ENCODE measurements at places on chromosomes 6 and 20.
A peak's percentile ranks its signal among the peaks of the same experiment; 100 is the strongest.

DNA sequence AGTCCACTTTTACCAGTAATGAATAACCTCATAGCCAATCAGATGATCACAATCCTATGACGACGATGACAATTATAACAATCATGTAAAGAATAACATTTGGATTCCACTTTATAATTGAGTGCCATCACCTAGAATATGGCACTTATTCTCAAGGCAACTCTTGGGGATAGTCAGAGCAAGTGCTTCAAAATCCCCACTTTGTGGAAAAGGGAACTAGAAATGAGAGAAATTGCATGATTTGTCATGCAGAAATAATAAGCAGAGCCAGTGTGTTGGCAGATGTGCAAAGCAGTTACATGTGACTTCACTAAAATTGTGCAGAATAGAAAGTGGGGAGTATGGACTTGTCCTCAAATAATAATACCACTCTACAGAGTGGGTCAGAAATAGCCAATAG, 41.3 kb downstream of the FRK start:
- DNase-seq: no peak

DNA sequence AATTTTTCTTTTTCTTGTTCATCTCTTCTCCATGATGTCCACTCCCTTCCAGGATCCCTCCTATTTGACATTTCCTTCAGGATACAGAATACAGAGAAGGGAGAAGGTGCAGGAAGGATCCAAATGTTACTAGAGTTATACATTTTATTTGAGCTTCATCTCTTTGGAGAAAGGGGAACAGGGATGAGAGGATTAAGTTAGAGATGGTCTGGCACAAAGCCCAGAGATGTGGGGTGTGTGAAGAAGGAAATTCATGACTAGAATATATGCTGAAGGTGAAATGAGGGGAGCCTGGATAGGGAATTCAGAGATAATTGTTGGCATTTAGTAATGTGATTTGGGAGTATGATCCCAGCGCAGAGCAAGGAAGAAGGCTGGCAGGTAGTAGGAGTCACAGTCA, 22.5 kb upstream of the SRPK1 start:
- DNase-seq: no peak

DNA sequence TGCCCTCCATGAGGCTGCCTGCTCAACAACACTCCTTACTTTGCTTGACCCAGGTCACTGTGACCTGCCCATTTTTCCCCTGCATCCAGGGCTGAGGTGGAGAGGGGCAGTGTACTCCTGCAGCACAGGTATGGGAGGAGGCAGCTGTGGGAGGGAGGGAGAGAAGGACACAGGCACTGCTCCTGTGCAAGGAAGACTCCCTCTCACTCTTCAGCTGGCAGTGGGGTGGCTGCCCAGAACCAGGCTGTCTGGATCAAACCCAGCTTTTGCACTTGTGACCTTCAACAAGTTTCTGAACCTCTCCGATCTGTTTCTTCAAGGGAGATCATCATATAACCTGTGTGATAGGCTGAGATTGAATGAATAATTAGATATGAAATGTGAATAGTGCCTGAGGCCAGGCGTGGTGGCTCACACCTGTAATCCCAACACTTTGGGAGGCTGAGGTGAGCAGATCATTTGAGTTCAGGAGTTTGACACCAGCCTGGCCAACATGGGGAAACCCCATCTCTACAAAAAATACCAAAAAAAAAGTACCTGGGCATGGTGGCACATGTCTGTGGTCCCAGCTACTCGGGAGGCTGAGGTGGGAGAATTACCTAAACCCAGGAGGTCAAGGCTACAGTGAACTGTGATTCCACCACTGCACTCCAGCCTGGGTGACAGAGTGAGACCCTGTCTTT, 14.1 kb downstream of the TGIF2 start:
- DNase-seq: no peak

- no peak for DNase-seq
These were observed 5.9 kb downstream of the TMEM63B start for GRCh38 chr6:44133003-44133931.

- DNase-seq: no peak
These were observed 62.6 kb upstream of the SIRPA start for GRCh38 chr20:1832634-1833033.

DNA sequence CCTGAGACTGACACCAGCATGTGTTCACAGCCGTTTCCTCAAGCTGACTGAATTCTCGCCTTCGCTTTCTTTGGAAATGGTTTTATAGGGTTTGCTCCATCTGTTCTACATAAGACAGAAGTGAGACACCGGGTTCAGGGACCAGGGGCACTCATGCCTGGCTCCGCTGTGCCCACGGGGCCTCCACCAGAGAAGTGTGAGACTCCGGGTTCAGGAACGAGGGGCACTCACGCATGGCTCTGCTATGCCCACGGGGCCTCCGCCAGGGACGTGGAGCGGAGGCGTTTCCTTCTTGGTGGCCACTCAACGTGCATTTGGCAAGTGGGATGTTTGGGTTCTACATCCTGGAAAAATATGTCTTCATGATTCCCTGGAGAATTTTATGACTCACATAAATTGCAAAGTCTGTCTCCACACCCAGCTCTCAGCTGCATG, 106.6 kb downstream of the RNASET2 start:
- no peak for DNase-seq

DNA sequence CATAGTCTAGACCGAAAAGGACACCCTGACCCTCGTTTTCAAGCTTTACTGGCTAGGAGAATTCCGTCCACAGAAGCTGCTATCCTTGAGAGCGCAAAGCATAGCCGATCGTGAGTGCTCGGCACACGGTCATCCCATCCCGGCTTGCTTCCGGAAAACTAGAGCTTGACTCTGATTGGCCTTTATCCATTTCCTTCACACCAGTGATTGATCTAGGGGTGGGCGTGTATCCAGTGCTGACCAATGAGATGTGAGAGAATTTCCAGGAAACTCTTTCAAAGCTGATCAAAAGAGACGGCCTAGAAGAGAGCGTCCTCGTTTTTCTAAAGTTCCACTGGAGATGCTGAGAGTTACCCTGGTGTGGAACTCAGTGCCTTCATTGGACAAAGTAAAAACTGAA, 41.0 kb upstream of the NFATC2 start:
- no peak for DNase-seq

GRCh38 chr6:27019651-27020552, 227.6 kb upstream of the PRSS16 start:
- peak; percentile 11 for DNase-seq

DNA sequence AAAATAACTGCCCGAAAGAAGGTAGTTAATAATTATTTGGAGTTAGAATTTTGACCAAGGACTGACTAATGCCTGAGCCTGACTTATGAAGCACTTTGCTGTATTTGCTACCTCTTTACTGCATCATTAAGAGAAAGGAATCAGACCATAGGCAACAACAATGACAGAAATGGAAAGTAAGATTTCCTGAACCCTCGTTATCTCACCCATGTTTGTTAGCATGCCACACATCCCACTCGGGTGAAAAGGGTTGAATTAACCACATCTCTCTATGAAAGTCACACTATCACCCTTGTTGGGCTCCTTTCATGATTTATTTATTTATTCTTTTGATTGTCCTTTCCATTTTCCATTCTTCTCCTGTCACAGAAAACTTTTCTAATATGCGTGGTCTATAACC, 59.6 kb downstream of the OLIG3 start:
- DNase-seq: no peak

- DNase-seq: no peak
These were observed 179.5 kb downstream of the CDH26 start for GRCh38 chr20:60137657-60138245.

DNA sequence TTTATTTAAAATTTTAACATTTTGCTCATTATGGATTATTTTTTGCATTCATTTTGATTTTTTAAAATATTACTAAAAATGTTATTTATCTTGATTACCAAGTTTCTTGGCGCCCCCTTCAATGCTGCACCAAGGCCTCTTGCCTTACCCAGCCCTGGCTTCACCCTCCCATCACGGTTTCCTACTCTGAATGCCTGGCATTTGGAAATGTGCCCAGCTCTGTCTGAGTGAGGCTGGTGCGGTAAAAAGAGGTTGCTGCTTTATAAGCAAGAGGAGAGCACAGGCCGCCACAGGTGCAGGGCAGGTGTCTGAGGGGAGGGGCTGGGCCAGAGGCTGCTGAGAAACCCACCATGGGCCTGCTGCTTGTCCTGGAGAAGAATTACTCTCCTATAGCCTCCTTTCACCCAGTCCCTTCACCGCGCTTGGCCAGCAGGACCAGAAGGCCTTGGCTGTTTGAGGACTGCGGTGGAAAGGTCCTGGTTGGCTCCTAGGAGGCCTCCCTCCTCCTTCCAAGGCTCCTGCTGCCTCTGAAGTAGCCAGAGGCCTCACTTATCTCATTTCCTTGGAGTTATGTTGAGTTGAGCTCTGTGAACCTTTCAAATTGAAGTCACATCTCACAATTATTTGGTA, 62.6 kb downstream of the BANF2 start:
- no peak for DNase-seq

GRCh38 chr20:49909499-49910339, 5.6 kb downstream of the SPATA2 start:
- DNase-seq: no peak

- DNase-seq: no peak
These were observed 24.2 kb upstream of the PCSK2 start for GRCh38 chr20:17202673-17203072.

DNA sequence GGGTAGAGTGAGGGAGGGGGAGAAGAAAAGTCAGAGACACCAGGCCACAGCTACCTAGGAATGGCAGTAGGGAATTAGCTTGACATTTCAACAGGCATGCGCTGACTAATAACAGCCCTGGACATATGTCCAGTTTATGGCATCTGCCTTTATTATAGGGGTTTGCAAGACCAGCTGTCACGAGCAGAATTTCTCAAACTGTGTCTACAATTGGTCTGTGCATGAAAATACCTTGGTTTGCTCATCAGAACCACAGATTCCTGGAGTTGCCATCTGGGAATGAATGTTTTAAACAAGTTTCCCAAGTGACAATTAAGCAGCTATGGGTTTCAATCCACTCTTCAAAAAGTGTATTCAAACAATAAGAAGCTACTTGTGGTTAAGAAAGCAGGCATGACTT, 110.3 kb upstream of the ENPP5 start:
- DNase-seq: no peak

- DNase-seq: no peak
These were observed 3.3 kb upstream of the SGK1 start for GRCh38 chr6:134321246-134321645.

DNA sequence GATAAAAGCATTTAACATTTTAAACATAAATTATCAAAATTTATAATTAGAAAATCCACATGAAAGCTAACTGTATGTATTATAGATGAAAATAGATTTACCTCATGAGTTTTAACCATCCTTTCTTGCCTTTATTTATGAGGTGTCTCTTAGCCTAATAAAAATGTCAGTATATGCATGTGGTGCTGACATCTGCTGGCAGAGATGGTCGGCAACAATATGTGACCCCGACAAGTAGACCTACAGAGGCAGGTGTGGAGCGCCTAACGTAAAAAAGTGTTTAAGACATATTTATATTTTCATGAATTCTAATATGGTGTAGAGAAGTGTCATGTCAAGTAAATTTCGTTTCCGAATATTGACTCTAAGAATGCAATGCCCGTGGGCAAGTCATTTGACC, 149.0 kb upstream of the FUT9 start:
- no peak for DNase-seq

GRCh38 chr20:33789109-33789857, 21.9 kb upstream of the CHMP4B start:
- no peak for DNase-seq

- no peak for DNase-seq
These were observed 251.7 kb downstream of the ALDH8A1 start for GRCh38 chr6:134698228-134698627.

DNA sequence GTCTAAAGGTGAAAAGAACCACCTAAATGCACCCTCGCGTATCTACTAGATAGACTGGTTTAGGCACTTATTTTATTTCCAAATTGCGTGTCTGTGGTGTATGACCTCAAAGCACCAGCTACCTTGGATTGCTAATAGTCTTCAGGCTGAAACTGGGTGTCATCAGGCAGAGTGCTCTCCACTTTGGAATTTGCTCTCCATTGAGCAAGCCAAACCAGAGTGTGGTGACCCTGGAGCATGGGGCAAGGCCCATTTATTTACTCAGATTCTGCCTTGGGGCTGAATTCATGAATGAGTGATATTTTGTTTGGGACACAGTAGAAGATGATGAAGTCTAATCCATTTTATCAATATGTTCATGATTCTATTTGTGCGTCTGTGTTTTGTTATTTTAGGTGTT, 812.8 kb upstream of the SLC35B3 start:
- no peak for DNase-seq

GRCh38 chr6:149854532-149854931, 9.6 kb downstream of the LRP11 start:
- DNase-seq: no peak

GRCh38 chr6:18389479-18389878, 2.3 kb downstream of the RNF144B start:
- no peak for DNase-seq

DNA sequence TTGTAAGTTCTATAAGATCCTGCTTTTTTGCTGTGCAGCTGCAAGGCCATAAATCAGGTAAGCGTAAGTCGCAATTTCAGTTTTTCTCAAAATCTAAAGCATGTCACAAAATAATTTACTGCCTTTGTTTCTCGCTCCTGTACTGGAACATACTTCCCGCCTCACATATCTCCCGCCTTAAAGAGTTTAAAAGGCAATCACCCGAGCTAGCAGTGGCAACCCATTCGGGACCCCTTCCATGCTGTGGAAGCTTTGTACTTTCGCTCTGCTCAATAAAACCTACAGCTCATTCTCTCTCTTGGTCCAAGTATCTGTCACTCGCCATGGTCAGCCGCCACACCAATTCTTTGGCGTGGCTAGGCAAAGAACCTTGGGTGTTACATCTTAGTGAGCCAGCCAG, 34.0 kb downstream of the CEP85L start:
- DNase-seq: no peak

- DNase-seq: no peak
These were observed 529.6 kb downstream of the ADGRB3 start for GRCh38 chr6:69164564-69165229.

- no peak for DNase-seq
These were observed 23.9 kb downstream of the ZNF217 start for GRCh38 chr20:53569606-53570307.

DNA sequence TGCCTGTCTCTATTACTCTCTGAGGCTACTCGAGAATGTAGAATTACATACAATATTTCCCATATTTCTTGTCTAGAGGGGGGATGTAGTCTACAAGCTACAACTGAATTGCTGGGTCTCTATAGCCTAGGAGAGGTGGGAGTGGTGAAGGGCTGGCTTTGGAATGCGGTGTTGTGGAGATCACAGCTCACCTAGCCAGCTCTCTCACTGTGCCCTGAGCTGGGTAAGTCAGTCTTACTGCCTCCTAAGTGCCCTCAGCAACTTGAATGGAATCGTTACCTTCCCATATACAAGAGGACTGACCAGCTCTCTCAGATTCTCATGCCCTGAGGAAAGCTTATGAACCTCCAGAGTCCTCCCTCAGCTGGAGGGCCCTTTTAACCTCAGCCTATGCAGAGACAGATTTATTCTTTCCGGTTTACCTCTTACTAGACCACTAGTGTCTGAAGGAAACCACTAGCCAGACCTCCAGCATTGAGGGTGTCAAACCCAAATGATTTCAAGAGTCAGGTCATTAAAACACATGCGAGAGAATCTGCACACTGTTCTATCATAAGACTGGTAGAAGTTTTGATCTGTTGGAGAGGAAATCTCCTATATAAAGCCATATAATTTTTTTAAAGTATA, 20.6 kb downstream of the VIP start:
- no peak for DNase-seq
